ENCODE measurements at places on chromosomes 6 and 20.

- DNase-seq: no peak
These were observed 296.5 kb upstream of the SLC35B3 start for GRCh38 chr6:8731874-8732273.

DNA sequence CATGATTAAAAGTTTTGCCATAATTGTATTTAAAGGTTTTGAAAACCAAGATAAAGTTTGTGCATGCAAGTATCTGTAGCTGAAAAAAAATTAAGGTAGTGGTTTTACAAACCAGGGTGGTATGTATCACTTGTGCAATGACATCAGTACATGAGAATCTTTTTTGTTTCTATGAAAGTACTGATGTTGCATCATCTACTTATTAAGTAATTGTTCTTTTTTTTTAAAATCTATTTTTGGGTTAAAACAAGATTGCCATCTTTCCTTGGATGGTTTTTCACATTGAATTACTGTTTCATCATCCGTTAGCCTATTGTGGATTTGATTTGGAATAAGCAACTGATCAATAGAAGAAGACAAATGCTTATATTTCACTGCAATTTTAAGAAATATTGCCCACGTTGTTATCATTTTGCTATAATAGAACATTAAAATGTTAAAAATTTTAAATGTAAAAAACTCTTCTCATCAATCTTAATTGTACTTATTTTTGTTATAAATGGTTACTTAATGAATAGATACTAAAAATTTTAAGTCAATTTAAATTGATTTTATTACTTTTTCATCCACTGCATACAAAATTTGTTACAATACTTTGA is 39.8 kb upstream of the TAGAP start:
- DNase-seq: no peak

DNA sequence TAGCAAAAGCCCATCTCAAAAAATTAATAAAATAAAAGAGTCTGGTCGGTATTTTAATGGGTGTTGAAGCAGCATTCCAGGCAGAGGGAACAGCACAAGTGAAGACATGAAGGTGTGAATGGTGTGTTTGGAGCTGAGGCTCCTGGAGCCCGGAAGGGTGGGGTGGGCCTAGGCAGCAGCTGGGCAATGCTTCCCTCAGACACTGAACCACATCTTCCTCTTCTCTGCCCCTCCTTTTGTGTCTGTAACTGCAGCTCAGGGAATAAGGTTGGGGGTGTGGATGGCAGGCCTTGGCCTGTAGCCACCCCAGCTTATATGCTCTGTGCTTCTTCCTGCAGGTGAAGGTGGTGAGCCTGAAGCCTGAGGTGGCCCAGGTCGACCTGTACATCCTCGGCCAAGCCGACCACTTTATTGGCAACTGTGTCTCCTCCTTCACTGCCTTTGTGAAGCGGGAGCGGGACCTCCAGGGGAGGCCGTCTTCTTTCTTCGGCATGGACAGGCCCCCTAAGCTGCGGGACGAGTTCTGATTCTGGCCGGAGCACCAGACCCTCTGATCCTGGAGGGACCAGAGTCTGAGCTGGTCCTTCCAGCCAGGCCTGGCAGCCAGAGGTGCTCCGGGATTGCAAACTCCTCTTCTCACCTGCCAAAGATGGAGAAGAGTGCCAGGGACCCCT is 26.6 kb downstream of the POFUT1 start:
- DNase-seq: no peak

DNA sequence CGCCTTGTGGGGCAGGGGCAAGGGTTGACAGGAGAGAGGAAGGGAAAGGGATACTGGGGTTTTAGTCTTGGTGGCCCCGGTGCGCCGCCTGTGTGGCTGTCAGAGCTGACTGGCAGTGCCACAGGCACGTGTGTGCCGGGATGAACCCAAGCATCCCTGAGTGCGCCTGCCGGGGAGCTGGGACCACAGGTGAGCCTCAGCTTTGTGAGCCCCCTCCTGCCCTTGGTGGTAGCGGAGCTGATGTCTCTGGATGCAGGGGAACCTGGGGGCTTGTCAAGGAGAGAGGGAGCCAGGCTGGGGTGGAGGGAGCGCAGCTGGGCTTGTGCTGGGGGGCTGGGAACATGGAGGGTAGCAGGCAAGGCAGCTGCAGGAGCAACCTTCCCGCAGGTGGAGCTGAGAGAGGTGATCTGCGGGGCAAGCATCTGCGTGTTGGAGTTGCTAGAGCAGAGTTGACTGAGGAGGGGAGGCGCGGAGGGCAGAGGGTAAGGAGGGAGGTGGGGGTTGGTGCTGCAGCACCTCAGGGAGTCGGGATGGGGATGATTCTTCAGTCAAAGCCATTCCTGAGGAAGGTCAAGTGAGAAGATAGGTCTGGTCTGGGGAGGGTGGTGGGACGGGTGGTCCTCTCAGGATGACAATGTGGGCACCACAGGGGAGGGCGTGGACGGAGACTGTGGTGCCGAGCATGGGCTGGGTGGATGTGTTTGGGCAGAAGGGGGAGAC is 28.1 kb downstream of the PYGB start:
- no peak for DNase-seq

DNA sequence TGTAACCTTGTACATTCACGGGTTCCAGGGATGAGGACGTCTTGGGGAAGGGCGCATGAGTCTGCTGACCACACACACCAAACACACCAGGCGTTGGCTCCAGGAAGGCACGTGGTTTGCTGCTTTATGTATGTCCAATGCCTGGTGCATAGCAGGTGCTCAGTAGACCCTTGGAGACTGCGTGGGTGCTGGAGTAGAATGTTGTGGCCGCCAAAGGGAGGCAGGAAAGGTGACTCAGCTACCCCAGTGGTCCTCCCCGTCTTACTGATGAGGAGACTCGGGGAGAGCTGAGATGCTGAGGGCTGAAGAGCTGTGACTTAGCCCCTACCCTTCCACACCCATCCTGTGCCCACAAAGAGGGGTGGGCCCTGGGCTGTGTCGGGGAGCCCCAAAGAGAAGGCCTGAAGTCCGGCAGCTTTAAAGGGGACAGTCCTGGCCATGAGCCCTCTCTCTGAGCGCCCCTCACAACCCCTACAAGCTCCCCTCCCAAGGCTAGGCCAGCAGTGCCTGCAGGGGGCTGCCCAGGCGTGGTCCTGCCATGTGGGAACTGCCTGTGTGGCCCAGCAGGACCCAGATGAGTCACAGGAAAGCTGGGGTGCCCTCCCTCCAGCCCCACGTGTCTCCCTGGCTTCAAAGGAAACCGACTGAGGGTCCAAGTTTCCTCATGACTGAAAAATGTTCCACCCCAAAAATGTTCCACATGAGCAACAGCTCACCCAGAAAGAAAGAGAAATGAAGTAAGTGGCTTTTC is 28.0 kb upstream of the PTGIS start:
- peak; percentile 68 for DNase-seq

- no peak for DNase-seq
These were observed 474.7 kb upstream of the ADGRB3 start for GRCh38 chr6:68160348-68160747.

- DNase-seq: no peak
These were observed 163.3 kb downstream of the SCML4 start for GRCh38 chr6:107660839-107661238.

DNA sequence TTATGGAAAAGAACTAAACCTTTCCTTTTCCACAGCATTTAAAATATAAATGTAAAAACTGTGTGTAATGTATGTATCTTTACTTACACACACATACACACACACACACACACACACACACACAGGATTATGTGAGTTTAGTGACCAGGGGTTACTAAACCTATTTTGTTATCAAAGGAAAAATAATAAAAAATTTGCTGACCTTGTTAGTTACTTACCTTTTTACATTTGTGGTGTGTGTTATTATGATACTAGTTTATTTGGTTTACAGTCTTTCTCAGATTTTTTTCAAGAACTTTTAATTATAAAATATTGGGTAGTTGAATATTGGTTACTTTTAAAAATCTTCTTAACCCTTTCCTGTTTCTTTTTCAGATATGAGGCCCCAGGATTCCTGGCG is 15.7 kb downstream of the NKX2-4 start:
- no peak for DNase-seq

DNA sequence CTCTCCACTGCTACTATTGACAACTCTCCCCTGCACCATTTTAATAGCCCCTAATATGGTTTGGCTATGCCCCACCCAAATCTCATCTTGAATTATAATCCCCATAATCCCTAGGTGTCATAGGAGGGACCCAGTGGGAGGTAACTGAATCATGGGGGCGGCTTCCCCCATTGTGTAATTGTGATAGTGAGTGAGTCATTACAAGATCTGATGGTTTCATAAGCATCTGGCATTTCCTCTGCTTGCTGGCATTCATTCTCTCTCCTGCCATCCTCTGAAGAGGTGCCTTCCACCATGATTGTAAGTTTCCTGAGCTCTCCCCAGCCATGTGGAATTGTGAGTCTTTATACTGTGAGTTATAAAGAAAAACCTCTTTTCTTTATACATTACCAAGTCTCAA is 74.1 kb upstream of the TCF21 start:
- no peak for DNase-seq

DNA sequence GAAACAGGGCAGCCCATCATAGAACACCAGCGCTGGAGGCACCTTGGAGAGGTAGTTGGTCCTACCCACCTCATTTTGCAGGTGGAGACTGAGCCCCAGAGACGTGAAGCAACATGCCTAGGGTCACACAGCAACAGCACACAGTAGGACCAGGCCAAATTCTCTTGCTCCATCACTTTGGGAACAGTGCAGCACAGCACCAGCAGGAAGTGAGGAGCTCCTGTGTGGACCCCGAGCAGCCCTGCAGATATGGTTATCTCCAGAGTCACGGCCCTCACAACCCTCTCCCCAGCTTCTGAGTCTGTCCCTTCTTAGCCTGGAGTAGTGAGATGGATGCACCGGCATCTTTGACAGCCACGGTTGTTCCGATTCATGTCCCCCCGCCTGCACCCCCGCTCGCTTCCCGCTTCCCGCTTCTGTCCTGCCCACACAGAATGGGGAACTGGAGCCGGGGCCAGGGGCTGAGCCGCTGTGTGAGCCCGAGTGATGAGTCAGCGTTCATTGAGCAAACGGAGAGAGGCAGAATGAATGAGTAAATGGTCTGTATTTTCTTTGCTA is 72.6 kb upstream of the DUSP22 start:
- no peak for DNase-seq

DNA sequence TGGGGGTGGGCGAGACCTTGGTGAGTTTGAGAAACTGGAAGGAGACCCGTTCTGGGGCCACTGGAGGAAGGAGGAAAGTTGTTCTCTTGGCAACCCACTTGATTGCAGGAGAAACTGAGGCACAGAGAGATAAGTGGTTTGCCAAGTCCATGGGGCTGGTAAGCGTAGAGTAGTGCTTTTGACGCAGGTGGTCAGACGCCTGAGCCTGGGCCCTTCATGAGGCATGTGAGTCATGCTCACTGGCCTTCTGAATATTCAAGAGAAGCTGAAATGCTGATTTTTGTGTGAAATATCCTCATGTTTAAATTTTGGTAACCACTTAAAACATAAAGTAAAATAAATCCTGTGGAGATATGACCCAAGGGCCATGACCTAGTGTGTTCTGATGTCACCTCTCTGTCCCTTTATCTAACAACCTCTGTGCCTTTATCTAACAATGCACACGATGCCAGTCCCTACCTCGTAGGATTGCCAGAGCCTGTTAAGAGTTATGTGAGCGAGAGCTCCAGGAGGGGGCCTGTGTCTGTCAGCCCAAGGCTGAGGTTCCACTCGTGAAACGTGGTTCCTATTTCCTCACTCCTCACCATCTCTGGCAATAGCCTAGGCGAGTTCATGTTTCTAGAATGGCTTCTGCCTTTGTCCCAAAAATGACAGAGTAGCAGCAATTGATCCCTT is 32.8 kb upstream of the PMEPA1 start:
- no peak for DNase-seq

DNA sequence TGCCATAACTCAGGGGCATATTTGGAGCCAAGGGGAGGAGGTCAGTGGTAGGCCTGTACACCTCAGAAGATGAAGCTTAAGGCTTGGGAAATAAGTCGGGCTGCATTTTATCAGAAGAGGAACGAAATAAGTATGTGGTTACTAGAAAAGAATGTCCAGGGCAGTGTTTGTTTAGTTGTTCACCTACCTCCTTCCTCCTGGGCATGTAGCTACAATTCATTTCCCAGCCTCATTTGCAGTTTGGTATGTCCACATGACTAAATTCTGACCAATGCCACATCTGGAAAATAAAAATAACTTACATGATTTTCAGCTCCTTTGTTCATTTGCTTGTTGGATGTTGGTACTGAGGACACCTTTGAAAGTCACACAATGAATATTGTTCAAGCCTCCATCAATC is 294.5 kb upstream of the RGS17 start:
- DNase-seq: no peak

GRCh38 chr6:67541586-67541985 is 1093.5 kb upstream of the ADGRB3 start:
- no peak for DNase-seq

DNA sequence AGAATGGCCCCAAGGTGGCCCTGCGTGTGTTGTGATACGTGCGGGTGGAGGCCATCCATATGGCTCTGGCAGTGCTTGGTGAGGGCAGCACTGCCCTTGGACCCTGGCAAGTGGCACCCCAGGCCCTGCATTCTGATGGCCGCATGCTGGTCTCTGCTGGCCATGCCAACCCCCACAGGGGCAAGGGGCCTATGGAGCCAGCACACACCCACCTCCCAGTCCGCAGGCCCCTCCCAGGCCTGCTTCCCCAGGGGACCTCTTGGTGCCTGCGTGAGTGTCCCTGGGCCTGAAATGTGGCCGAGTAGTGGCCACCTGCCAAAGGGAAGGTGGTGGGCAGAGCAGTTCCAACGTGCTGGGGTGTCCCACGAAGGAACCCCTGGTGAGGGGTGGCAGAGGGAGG is 17.6 kb downstream of the NQO2 start:
- DNase-seq: no peak

DNA sequence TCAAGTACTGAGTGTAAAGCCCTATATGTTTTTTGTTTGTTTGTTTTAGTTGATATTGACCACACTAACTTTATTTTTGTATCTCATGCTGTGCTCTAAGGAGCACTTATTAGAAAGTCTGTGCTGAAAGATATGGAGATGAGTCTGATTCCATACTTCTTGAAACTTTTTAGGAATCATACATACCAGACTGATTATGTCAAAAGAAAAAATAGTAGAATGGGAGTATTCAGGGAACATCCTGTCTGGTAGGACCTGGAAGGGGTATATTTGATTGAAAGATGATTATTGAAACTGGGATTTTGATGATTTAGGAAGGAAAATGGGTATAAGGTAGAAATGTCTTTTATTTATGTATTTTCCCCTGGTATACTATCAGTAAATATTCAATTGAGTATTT is 111.4 kb downstream of the QKI start:
- no peak for DNase-seq

DNA sequence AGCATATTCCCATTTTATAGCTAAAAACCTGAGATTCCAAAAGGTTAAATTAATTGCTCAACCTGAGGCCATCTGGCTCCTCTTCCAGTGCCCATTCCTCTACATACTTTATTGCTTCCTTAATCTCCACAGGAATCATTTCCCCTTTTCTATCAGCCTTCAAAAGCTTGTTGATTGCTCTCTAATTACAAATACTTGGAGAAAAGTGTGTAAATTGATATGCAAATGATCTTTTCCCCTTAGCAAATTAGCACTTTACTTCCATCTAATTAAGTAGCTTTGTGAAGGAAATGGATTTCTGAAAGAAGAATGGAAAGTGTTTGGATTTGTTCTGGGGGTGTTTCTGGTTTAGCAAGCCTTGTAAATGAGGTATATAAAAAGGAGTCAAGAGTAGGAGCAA is 323.3 kb downstream of the GRIK2 start:
- DNase-seq: no peak
